ENCODE measurements at places on chromosomes 16 and 17.

- DNase-seq: no peak
These were observed 77.5 kb downstream of the USP32 start for GRCh38 chr17:60314423-60314822.

GRCh38 chr17:50263331-50264262 is 10.7 kb upstream of the TMEM92 start:
- DNase-seq: no peak

DNA sequence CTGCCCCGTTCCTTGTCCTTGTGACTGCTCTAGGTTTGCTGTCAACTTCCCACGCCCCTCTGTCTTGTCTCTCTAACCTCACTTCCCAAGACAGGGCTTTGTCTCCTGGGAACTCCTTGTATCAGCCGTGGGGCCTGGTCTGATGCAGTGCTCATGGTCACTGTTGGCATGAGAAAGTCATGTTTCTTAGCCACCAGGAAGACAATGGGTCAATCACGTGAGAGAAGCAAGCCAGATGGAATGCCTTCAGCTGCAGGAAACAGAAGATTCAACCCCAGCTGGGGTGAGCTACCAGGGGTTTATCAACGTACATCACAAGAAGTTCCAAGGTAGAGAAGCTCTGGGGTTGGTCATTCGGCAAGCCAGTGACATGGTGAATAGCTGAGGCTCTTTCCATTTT is 116.6 kb downstream of the IRF8 start:
- DNase-seq: no peak

- no peak for DNase-seq
These were observed 95.7 kb downstream of the WNT3 start for GRCh38 chr17:46722662-46723285.

- DNase-seq: no peak
These were observed 618.3 kb downstream of the MAF start for GRCh38 chr16:78982096-78982744.

- DNase-seq: no peak
These were observed 104.6 kb downstream of the RAP1GAP2 start for GRCh38 chr17:2900842-2901241.

GRCh38 chr16:58114827-58115825 is 14.1 kb downstream of the CFAP20 start:
- no peak for DNase-seq

DNA sequence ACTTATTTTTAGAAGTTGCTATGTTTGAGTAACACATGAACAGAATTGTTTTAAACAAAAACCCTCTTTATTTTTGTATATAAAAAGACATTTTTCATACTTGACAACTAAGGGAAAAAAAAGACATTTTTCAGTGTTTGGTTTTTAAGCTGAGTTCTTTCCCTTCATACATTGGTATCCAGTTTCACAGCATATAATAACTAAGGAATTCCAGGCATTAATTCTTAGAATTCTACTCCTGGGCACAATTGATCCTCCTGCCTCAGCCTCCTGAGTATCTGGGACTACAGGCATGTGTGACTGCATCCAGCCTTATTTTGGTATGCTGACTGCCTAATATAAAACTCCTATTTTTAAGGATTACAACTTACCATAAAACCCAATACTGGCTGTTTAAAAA is 8.4 kb downstream of the FBXO47 start:
- no peak for DNase-seq

DNA sequence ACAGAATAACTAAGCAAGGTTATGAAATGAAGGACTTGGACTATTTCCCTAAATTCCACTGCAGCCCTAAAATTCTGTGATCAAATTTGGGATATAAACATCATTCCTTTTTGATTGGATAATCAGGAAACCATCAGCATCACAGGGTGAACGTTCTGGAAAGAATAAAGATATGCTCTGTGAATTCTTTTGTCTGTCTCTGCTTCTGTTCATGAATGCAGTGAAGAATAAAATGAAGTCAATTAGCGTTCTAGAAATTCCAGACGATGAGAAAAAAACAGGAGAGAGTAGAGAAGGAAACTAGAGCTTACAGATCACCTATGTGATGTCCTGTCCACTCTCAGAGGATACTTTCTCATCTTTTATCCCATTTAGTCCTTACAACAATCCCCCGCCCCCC is 295.1 kb upstream of the SOX9 start:
- no peak for DNase-seq
